CD4-positive, alpha-beta T cell treated with Interleukin-12 subunit alpha and Interleukin-12 subunit beta, for 1 hour (primary cell): ENCODE measurements at places on chromosomes 6 and 20.

- DNase-seq, result no peak
Observed at GRCh38 chr20:62042025-62042820, 23.5 kb downstream of the TAF4 start.

DNA sequence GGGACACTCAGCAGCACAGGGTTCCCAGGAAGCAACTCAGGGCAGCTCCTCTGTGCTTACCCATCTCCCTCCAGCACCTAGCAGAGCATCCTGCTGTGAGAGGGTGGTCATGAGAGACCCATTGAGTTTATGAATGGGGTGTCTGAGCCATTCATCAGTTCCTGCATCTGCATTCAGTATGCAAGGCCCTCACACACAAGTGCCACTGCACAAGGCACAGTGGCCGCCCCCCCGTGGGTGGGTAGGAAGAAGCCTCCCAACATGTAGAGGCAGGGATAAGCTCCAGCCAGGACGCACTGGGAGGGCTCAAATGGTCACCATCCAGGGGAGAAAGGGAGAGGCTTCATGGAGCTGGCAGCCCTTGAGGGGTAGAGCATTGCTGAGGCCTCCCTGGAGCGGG is 43.0 kb downstream of the FOXP4 start:
- DNase-seq, result no peak

DNA sequence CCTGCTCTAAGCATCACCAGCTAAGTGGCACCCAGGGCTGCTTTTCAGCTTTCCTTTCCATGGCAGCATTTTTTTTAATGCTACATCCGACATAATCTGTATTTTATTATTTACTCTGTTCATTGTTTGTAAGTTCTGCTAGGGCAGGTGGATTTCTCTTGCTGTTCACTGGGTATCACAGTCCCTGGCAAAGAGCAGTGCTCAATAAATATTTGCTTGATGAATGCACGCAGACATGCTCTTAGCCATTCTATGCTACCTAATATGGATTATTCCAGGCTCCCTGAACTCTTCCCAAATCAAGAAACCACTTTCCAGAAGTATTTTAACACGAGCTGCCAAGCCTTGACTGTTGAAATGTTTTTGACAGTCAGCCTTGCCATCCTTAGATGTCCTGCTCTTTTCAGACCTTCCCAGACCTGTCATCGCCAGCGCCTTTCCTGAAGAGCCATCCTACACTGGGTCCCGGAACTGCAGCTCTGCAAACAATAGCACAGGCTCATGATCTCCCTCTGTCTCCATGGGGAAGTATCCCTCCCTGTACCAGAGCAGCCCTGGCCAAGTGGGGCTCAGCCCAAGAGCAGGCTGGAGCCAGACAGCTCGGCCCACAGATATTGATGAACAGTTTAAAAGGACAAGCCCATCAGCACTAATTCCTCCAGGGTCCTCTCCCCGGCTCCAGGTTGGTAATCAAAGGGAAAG is 136.5 kb upstream of the CDH4 start:
- DNase-seq, result no peak

GRCh38 chr6:3750317-3751076 is 1.0 kb downstream of the PXDC1 start:
- DNase-seq, result peak; percentile 17

DNA sequence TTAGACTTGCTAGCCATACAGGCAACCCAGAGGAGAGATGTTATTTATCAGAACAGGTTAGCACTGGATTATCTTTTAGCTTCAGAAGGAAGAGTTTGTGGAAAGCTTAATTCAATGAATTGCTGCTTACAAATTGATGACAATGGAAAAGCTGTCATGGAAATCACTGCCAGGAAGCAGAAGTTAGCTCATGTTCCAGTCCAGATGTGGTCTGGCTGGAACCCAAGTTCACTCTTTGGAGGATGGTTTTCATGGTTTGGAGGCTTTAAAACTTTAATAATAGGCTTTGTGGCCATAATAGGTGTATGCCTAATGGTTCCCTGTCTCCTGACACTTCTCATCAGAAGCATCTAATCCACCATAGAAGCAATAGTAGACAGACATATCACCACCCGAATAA is 699.0 kb downstream of the PHF3 start:
- DNase-seq, result no peak

- no peak for DNase-seq
Observed at GRCh38 chr20:17281478-17281877, 54.6 kb downstream of the PCSK2 start.

DNA sequence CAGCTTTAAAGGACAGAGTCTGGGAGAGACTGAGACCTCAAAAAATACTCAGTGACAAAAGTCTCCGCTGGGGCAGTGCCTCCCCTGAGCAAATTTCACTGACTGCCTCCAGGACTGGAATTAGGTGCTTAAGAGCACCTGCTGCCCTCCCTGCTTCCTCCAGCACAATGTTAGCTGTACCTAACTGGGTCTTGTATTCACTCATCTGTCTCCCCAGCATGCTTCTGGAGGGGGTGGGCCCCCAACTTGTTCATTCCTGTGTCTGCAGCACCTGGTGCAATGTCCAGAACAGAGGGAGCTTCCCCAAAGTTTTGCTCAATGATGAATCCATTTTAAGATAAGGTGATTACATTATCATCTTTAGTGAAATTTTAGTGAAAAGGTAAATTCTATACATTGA is 650.7 kb downstream of the KIF16B start:
- DNase-seq, result no peak

GRCh38 chr20:63230800-63231268 is 4.9 kb upstream of the BIRC7 start:
- no peak for DNase-seq

DNA sequence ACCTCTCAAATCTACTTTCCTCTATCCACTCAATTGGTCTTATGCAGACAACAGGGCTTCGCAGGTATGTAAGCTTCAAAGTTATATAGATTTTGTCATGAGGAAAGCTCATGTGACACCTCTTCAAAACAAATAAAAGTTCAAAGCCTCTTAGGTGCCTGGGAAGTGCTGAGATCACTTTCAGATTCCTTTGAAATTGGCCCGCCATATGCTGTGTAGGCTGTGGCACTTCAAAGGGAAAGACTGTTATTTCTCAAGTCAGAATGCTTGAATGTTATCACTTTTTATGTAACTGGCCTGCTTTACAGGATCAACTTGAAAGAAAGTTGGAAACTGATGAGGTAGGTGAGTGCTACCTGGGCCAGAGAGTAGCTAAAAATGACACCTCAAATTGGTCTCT is 67.1 kb upstream of the GFRAL start:
- no peak for DNase-seq

DNA sequence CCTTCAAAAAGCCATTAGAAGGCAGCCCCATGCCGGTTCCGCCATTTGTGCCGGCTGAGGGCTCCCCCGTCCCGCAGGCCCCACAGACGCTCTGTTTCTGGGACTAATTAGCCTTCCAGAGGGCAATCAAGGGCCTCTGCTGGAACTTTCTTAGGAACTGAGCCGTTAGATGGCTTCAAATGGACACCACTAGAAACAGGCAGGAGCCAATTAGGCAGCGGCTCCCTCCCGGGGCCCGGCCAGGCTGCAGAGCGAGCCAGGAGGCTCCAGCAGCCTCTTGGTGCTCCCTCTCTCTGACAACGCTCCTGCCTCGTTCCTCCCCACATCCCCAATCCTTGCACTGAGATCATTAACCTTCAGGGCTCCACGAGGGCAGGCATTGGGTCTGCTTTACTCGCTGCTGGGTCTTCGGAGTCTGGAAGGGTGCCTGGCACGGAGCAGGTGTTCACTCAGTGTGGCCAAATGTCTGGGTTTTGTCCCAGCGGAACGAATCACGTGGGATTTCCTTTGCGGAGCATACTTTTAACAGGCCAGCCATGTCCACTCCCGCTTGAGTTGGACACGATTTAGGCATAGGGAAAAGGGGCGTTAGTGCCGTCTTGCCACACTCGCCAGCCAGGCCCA is 98.3 kb downstream of the TMEM242 start:
- DNase-seq, result no peak

- DNase-seq, result no peak
Observed at GRCh38 chr20:57507477-57507876, 17.5 kb downstream of the CTCFL start.

DNA sequence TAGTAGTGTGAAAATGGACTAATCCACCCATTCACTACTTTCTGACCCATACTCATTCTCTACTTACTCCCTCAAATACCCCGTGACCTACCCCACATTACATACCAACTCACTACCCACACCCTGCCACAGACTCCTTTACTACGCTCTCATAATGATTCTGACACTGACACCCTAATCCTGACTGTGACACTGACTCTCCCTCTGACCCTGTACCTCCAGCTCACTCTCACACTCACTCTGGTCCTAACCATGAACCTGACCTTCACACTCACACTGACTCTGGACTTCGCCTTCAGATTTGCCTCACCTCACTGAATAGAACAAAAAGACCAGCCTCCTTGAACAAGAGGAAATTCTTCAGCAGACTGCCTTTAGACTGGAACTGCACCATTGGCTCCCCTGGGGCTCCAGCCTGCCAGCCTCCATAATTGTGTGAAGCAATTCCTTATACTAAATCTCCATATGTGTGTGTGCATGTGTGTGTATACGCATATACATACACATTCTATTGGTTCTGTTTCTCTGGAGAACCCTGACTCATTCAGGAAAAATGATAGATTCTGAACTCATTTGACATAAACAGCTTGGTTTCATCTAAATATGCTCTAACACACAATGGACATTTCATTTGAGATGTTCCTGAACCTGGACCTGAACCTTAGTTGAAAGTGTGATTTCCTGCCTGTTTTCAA is 10.5 kb upstream of the ZNF343 start:
- DNase-seq, result no peak

DNA sequence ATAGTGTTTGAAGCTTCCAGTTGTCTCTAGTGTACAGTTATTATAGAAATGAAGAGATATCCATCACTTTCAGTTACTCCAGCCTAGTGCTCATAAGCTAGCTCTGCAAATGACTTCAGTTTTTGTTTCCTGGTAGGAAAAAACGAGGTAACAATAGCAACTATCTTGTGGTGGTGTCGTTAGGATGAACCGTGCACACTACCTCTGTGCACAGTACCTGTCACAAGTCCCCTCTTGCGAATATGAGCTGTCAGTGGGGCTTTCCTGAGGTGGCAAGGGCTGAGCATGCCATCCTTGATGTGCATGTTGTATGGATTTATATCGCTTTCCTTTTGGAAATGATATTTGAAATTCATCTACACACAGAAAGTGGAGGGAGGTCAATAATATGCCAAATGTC is 151.8 kb downstream of the ARID1B start:
- no peak for DNase-seq

GRCh38 chr6:67221226-67221625 is 1413.9 kb upstream of the ADGRB3 start:
- no peak for DNase-seq

DNA sequence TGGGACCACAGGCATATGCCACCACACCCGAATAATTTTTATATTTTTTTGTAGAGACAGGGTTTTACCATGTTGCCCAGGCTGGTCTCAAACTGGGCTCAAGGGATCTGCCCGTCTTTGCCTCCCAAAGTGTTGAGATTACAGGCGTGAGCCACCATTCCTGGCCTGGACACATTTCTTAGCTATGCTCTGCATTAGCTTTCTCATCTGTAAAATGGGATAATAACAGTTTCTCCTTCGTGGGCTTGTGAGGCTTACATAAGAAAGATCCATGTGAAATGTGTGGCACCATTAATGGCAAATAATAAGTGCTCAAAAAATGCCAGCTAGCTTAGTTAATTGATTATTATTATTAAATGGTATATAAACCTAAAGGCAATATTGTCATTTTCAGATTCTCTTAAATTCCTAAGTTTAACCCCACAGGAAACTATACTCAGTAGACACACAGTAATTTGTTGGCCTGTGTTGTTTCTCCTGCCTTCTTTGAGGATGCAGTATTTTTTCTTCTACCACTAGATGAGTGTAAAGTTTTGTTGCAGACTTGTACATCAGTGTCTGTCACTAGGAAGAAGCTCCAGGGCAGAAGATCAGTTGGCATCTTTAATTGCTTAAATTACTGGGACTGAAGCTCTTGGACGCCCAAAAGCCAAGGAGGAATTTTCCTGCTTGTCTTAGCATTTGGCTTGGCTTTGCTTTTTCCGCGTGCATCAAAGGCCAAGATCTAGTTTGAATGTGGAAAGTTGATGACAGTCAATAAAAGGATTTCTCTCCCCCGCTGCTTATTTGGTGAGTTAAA is 162.3 kb upstream of the ZNF217 start:
- DNase-seq, result no peak
